ENCODE measurements at places on chromosomes 5 and 9.
A peak's percentile ranks its signal among the peaks of the same experiment; 100 is the strongest.

DNA sequence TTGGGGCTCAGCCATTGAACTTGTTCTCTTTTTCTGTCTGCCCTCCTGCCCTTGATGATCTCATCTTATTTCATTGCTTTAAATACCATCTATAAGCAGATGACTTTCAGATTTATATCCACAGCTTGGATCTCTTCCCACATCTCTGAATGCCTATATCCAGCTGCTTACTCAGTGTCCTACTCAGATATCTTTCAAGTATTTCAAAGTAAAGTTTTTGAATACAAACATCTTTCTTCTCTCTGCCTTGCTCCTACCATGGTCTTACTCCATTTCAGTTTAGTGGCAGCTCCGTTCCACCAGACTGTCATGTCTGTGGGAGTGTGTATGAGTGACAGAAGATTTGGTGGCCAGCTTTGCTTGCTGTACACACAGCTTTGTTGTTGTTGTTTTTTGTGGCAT, 59.7 kb downstream of the ERBIN start:
- DNase-seq = no peak

DNA sequence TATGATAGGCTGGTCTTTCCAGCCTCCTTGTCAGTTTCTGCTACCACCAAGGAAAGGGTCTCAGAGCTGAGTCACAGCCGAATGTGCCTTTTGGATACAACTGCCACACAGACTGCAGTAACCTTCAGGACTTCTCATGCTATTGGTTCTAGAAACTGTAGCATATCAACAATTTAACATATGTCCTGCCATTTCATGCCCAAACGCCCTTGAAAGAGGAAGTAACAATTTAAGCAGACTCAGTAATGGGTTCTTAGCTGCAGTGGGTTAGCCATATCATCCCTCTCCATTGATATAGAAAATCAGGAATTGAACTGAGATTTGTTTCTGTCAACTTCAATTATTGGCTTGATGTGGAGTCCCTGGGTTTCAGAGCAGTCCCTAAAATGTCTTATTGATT, 4.1 kb upstream of the CLK4 start:
- DNase-seq = no peak

- no peak for DNase-seq
Observed at GRCh38 chr5:143094087-143094521, 309.4 kb downstream of the NR3C1 start.

GRCh38 chr9:468766-469426, 254.2 kb downstream of the DOCK8 start:
- peak; percentile 23 for DNase-seq

- DNase-seq = no peak
Observed at GRCh38 chr9:70587201-70587600, 172.7 kb upstream of the KLF9 start.

DNA sequence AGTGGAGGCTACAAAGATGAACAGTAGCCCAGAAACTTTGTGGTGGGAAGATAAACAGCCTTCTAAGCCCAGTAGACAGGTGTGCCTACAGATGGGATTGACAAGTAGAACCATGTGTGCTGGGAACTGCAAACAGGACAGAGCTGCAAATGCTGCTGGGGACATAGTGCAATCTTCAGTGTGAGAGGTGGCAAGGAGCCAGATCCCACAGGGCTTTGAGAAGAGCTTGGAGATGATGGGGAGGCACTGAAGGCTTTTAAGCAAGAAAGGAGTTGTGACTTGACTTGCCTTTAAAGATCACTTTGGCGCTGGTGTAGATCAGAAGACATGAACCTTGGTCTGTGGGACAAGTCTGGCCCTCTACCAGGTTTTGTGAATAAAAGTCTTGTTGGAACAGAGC, 675.2 kb downstream of the ACTL7B start:
- DNase-seq = no peak

DNA sequence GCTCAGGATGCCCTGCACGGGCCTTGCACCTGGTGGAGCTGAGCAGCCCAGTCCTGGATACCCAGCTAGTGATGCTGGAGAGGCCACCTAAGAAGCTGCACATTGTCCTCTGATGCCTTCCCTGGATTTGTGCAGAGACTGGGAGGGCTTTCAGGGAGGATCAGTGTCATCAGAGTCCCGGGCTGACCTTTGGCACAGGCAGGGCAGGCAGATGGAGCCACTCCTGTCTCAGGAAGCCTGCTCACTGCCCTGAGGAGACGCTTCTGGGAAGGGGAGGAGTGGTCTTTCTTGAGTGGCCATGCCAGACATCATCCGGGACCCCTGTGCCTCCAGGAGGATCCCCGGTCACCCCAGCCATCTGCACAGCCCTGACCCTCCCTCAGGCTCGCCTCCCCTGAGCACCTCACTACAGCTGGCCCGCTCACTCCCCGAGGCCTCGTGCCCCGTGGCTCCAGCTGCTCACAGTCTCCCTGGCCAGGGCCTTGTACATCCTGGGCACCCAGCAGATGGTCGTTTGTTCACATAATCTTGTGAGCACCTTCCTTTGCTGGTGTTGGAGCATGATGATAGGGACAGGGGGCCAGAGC, 47.2 kb upstream of the FCN2 start:
- DNase-seq = no peak

GRCh38 chr5:13501176-13501575, 443.3 kb downstream of the DNAH5 start:
- no peak for DNase-seq

DNA sequence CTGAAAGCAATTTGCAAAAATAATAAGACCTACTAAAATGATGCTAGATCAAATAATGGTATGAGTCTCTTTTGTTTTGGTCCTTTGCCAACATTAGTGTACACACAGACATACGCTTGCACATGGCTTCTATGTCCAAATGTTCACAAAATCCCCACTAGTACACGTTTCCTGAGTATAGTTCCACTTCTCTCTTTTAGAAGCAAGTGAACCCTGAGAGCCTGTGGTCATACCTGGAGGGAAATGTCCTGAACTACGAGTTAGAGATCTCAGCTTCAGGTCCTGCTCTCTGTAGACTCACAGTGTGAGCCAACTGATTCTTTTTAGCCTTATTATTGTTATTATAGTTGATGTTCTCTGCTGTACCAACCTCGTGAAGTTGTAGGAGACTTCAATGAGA, 47.3 kb upstream of the ACTBL2 start:
- no peak for DNase-seq

- DNase-seq = no peak
Observed at GRCh38 chr9:21555911-21556310, 73.8 kb upstream of the IFNE start.

DNA sequence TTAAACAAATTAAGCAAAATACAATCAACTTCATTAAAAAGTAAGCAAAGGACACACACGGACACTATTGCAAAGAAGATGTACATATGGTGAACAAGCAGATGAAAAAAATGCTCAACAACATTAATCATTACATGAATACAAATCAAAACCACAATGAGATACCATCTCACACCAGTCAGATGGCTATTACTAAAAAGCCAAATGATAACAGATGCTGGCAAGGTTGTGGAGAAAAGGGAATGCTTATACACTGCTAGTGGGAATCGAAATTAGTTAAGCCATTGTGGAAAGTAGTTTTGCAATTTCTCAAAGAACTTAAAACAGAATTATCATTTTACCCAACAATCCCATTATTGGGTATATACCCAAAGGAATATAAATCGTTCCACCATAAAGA, 636.2 kb upstream of the ST8SIA4 start:
- DNase-seq = no peak

DNA sequence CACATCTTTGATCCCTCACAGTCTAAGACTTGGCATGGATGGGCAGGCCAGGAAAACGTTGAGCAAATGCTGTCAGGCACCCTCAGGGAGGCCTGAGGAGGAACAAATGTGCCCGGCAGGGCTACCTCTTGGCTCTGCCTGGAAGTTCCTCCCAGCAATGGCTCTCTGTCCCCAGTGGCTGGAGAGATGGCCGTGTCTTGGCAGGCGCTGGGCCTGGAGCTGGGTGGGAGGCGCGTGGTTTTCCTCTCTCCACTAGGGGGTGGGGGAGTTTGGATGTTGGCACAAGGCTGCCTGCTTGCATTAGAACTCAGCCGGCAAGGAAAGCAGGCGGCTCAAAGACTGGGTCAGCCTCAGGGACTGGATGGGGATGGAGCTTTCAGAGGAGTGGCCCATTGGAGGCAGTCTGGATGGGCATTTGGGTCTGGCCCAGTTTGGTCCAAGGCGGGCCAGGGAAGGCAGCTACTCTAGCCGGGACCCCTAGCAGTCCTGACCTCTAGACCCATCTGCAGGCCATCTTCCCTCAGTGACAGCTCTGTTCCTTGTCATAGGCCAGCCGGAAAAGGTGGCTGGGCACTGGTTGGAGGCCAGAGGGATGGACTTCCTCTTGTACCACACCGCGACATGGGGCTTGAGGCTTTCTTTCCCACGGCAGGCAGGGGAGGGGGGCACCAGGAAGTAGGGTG, 68.2 kb upstream of the STC2 start:
- no peak for DNase-seq

DNA sequence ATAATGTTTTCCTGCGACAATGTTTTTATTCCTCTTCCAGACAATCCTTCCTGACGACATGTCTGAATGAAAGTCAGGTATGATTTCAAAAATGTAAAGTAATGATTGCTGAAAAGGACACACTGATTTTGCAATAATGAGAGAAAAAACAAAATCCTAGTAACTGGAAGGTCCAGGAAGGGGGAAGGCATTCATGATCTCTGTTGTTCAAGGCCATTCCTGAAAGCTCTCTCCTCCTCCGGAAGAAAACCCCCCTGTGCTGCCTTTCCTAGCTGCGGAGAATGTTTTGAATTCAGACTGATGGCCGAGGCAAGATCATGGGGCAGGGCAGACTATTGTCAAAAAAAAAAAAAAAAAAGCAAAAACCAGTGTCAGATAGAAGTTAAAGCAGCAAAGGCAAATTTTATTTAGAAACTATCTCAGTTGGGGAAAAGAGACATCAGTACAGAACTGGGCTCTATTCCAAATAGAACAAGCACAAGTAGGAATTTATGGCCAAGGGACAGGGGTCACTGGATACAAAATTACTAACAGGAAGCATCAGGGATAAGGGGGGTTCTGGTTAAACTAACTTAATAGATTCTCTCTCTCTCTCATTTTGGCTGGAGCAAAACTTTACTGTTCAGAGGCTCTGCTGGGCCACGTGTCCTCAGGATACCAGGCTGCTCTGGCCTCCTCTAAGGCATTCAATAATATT, 36.5 kb upstream of the CTSV start:
- no peak for DNase-seq

DNA sequence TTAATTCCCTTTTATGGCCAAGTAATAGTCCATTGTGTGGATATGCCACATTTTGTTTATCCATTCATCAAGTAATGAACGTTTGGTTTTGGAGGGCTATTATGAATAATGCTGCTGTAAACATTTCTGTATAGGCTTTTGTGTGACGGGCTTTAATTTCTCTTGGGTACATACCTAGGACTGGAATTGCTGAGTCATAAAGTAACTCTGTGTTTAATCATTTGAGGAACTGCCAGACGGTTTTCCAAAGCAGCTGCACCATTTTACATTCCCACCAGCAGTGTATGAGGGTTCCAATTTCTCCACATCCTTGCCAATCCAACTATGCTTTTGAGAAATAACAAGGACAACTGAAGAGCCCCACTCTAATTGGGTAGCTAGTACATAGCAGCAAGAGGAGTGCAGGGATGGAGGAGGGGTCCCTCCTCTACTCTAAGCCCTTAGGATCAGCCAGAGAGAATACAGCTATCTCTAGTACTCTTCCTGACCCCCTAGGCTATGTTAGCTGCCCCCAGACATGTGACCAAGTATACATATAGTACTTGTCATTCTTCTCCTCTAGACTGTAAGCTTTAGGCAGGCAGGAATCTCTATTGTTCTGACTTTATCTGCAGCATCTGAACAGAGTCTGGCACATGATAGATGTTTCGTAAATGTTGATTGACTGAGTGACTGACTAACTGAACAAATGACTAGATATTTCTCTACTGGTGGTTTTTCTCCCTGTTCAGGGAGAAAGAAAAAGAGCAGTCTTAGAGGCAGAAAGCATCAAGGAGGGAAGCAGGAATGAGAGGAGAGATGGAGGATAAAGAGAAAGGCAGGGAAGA, 22.1 kb upstream of the MATR3 start:
- no peak for DNase-seq

DNA sequence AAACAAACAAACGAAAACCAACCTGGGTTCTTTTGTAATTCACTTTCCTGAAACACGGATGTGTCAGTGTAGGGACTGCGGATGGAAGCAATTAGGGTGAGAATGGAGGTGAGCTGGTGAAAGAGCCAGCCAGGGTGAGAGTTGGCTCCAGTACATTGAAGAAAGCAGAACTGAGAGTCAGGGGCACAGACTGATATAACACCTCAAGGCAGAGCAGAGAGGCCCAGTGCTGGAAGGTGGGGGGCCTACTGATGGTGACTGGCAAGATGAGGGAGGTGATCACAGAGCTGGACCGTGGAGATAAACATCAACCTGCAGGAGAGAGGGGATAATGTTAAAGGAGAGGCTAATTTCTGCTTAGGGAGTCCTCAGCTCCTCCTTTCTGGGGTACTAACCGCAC, 221.1 kb downstream of the MAN2A1 start:
- DNase-seq = no peak

DNA sequence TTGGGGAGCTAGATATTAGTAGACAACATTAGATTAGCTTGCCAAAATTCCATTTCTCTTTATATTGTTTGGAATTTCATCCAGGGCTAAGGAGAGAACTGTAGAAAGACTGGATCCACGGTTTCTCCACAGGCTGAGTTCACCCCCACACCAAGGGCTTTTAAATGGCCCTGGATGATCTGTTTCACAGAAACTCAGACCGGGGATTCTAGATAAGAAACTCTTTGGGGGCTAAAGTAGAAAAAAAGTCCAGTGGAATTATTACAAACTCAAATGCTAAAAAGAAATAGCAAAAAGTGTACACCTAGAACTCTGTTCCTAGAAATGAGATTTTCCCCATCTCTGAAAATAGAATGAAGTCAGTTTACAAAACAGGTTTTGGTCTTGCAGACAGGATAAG, 80.9 kb downstream of the SUSD1 start:
- no peak for DNase-seq

DNA sequence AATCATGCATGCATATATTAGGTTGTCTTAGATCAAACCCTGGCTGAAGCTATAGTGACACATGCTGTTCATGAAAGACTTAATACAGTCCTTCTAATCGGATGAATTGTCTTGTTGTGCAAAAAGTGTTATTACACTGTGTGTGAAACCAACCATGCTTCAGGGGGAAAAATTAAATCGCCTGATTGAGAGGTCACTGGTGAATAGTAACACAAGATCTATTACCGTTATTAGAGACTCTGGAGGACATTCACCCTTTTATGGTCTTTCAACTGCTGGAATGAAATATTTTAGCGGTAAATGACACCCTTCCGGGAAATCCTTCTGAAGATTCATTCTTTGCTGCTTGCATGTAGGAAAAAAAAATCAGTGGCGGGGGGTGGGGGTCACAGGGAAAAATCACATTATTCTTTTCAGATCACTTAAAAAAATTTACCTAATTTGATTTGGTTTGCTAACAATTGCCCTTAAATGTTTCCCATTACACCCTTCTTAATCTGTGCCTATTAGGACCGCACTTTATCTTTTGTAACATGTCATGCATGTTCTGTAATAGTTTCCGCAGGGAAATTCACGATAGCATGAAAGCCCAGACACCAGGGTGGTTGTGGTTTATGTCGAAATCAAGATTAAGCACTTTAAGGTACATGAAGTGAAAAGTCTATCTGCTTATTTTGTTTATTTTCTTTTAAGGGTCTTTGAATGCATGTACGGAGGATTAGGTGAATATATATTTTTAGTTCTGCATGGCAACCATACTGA, 120.6 kb downstream of the FOCAD start:
- DNase-seq = no peak

All from stimulated activated CD4-positive, alpha-beta T cell treated with anti-CD3 and anti-CD28 coated beads, Interleukin-2, amount 100 ng/mL, for 24 hours (primary cell).